ENCODE measurements at places on chromosomes 16 and 17. TPM values are rescaled to one million over a fixed set of nuclear protein-coding genes. Genes with fewer than 3 reads are reported as not detected.

- no peak for DNase-seq
Measured at GRCh38 chr17:39569126-39569525, 38.6 kb downstream of the NEUROD2 start.

DNA sequence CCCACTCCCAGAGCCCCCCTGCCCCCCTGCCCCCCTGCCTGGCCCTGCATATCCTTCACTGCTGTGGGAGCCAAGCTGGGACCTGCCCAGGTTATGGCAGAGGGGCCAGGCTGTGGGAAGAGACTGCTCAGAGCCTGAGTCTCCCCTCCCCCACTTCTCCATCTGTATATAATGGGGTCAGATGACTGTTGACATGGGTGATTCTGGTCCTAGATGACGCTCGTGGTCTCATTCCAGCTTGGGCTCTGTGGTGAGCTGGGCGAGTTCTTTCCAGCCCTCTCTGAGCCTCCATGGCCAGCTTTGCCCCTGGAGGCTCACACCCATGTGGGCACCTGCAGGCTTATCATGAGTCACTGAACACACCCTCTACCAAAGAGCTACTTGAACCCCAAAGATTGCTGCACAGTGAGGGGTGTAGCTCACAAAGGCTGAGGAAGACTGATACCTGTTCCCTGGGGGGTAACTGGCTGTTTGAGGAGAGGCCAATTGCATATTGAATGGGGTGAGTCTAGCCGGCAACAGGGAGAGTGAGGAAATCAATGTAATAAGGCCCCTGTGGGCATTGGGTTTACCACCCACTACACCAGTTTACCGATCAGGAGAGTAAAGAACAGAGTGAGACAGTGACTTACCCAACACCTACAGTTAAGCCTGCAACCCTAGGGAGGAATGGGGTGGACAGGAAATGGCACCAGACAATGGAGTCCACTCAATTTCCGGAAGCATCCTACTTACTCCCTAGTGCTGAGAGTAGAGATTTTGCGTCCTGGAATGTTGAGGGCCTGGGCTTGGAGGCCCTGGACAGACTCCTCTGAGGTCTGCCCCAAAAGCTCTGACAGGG lies 4.2 kb upstream of the SREBF1 start:
- no peak for DNase-seq

DNA sequence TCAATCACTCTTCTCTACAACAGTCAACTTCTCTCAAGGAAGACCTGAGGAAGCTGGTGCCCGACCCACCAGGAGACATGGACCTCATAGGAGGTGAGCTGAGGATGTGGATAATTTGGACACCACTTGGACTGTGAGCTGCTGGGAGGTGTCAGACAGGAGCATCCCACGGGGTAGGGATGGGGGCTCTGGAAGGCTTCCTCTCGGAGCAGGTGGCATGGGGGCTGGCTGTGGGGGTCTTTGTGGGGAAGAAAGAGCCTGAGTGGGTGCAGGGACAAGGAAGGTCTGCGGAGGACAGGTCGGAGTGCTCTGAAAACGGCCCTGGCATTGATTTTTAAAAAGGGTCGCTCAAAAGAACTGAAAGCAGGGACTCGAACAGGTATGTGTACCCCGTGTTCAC lies 64.0 kb downstream of the TBC1D16 start:
- DNase-seq = no peak

- no peak for DNase-seq
Measured at GRCh38 chr17:81509972-81510784, 2.4 kb downstream of the ACTG1 start.

Gene ASPHD1
- not detected for total RNA-seq
